ENCODE measurements at places on chromosomes 6 and 20.
A peak's percentile ranks its signal among the peaks of the same experiment; 100 is the strongest.

DNA sequence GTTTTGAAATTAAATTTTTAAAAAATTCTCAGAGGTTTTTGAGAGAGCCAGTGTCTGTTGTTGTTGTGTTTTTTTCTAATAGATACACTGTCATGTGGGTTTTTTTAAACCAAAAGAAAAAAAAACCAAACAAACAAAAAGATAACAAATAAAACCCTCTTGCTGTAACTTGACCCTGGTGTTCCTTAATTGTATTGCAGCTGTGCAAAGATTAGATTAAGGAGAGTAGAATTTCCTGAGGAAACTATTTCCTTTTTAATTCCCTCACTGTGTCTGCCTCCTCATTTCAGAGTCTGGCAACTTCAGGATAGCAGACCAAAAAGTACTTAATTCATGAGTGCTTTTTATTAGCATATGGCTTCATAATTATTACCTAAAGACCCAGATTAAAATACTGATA lies 281.9 kb downstream of the EPM2A start:
- peak; percentile 26 for DNase-seq

DNA sequence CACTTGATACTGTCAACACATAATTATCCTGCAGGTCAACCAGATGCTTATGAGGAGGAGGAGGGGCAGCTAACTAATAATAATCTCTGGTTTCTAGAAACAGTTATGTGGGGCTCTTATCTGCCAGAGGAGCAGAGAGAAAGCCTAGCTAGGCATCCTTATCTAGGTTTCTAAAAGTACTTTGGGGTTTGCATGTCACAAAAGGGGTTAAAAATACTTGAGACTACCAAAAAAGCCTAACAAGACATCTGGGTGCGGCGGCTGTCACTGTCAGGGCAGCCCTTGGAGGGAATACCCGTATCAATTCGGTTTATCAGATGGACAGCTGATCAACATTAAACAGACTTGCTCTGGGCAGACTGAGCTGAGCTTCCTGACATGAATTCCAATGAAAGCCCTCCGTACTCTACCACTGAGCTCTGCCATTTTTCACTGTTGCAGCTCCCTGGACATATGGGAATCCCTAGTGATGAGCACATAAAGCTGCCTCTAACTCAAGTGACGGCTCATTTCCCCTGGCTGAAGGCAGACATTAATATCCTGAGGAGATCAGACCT lies 166.6 kb downstream of the PDSS2 start:
- DNase-seq = no peak

GRCh38 chr20:15582146-15582760 lies 991.0 kb downstream of the KIF16B start:
- no peak for DNase-seq

DNA sequence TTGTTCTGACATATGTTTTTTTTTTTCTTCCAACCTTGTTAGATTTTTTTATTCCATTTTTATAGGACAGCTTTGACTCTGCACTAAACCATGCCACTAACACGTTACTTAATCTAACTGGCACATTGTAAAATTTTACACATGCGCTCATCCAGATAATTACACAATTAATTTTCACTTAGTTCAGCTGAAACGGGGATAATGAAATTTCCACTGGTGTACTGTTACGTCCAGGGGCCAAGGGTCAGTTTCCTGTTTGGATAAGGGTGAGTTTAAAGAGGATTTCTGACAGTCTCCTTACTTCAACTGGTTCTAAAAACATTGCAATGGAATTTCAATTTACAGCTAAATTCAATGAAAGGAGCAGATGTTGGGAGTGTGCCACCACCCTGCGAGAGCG lies 221.8 kb upstream of the CEP162 start:
- peak; percentile 75 for DNase-seq

DNA sequence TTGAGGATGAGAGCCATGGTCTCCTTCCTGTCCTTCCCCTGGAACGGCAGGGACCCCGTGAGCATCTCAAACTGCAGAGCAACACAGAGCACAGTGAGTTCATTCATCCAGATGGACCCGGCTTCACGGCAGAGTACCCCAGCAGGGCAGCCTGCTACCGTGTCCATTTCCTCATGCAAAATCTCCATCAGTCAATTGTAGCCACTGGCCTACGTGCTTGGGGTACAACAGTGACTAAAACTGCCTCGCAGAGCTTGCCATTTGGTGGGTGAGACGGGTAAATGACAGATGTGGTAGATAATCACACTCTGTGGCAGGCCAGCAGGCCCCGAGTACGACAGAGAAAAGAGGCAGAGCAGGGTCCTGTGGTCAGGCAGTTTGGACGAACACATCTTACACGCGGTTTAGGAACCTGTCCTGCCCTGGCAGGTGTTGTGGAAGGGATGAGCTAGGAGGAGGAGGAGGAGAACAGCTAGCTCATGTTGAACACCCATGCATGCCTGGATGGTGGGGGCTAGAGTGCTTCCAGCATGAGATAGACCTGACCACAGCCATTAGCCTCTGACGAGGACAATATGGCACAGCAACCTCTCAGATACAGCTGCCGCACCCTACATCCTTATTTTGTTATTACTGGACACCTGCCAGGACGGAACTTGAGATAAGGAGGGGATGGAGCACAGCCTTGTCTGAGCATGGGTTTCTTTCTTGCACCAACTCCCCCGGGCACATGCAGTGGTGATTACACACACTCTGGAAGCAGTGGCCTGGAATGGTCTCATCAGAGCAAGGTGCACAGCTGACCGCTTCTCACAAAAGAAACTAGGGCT lies 95.6 kb downstream of the RAMACL start:
- peak; percentile 69 for DNase-seq

- DNase-seq = peak; percentile 59
Observed at GRCh38 chr6:6856538-6857523, 250.9 kb upstream of the RREB1 start.
